ENCODE measurements at places on chromosomes 1 and 21.

DNA sequence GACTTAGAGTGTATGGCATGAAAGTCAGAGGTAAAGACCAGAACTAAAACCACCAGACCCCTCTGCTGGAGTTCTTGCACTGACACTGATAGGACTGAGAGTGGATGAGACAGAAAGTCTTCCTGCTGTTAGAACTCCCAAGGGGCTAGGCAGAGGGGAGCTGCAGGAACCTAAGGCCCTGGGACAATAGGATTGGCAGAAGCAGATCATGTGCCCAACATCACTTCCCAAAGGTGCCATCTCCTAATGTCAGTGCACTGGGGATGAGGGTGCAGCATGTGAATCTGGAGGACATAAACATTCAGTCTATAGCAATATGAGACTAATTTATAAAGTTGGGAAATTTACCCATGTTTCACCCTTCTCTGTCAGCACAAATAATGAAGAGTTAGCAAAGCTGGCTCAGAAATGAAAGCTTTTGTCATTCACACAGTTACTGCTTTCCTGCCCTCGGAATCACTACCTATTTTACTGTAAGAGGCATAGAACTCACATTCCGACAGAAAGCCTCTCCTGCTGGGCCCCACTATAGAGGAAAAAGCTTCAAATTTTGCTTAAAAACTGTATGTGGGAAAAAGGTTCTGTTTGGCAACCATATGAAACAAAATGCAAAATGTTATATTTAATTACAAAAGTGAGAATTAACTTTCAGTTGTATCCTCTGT is 49.9 kb upstream of the SSX2IP start:
- DNase-seq: no peak

DNA sequence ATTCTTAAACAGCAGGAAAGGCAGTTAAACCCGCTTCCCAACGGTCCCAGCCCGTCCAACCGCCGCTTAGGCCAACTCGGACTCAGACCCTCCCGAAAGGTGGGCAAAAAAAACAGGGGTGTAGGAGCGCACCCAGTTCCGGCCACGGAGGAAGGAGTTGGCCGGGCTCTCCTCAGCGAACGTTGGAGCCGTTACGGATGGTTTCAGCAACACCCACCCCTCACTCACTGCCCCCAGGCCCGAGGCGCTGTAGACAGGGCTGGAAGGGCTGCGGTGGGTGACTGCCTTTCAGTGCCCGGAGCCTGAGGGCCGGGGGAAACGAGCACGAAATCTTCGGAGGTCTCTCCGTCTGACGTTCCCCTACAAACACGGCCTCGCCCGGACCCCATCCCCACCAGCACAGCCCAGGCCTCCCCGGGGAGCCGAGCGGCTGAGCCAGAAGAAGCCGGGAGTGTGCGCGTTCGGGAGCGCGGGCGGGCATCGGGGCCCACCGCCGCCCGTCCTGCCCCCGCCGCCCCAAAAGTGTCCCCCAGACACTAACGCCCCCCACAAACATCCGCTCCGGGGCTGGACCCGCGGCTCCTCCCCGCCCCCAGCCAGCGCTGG is 1.3 kb downstream of the KDM5B start:
- no peak for DNase-seq

DNA sequence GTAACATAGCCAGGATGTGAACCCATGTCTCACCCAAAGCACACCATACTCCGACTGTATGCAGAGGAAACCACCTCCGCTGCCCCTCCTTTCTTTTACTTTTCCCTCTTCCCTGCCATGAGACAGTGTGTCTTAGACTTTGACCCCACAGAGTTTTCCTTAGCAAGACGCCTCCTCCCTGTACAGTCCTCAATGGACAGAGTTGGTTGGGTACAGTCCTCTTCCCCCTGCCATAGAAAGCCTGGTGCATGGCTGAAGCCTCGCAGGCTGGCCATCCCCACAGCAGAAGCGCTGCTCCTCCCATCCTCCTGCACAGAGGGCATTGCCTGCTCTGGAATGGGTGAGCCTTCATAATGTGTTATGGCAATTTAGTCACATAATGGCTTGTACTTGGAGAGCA is 127.9 kb downstream of the PLPP3 start:
- no peak for DNase-seq

- DNase-seq: no peak
These were observed 7.3 kb upstream of the SERINC2 start for GRCh38 chr1:31405578-31406245.

DNA sequence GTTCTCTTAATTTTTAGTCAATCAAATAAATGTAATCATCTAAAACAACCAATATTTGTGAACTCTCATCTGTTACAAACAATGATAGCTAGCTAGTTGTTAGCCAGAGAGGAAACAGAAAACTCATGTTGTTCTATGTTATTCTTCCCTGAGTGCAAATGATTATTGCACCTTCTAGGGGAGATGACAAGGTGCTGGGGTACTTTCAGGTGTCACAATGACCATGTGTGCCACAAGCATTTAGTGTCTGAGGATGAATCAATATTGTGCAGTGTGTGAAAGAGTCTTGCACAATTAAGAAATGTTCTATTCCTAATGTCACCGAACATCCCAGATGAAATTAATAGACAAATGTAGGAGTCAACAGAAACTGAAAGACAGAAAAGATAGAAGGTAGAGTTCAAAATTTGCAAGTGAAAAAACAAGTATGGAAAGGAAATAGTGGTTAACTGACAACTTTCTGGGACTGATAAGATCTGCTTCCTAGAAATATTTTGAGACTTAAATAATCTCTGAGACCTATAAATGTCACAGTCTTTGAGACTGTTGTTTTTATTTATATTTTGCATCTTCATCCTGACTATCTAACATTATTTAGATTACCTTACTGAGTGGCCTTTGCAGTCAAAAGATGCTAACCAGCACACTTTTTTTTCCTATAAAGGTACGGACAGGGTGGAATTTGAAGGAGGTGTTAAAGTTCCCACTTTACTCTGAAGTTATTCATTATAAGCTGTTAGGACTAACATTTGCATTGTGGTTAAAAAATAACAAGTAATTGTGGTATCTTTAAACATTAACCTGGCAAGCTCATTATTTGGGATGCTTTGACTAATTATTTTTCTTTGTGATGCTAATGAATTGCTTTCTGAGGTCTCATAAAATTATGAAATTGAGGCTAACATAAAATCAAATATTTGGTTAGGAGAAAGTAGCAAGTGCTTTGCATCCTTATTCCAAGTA is 21.6 kb upstream of the DPYD start:
- DNase-seq: no peak

DNA sequence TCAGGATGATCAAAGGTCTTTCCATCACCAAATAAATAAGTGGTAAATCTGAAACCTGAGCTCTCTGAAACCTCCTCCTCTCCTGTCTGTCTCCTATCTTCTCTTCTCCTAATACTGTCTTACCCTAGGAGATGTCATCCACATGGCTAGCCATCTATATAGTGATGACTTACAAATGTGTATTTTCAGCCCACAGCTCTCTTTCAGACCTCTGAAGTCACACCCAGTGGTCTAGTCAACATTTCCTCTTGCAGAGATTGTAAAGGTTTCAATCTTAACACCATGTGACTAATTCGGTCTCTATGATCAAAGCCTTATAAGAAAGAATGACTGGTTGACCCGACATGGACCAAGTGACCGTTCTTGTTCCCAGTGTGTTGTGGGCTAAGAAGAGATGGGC is 63.1 kb upstream of the DPT start:
- DNase-seq: no peak

DNA sequence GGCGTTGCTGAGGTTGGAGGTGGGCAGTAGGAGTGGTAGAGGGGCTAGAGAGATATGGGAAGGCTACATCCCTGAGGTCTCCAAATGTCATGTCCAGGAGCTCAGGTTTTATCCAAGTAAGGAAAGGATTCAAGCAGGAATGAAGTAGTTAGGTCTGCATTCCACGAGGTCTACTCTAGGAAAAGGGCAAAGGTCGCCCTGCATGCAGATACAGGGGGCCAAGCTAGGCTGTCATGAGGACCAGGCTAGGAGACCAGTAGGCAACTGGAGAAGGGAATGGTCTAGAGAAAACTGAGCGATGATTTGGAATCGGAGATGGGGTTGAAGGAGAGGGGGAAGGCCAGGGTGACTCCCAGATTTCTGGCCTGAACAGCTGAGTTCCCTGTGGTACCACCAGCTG is 48.7 kb downstream of the IRF2BP2 start:
- peak; percentile 19 for DNase-seq

GRCh38 chr21:27024301-27024700 is 57.4 kb upstream of the ADAMTS5 start:
- no peak for DNase-seq

- peak; percentile 81 for DNase-seq
These were observed 75.2 kb upstream of the TSPAN2 start for GRCh38 chr1:115164484-115164883.

DNA sequence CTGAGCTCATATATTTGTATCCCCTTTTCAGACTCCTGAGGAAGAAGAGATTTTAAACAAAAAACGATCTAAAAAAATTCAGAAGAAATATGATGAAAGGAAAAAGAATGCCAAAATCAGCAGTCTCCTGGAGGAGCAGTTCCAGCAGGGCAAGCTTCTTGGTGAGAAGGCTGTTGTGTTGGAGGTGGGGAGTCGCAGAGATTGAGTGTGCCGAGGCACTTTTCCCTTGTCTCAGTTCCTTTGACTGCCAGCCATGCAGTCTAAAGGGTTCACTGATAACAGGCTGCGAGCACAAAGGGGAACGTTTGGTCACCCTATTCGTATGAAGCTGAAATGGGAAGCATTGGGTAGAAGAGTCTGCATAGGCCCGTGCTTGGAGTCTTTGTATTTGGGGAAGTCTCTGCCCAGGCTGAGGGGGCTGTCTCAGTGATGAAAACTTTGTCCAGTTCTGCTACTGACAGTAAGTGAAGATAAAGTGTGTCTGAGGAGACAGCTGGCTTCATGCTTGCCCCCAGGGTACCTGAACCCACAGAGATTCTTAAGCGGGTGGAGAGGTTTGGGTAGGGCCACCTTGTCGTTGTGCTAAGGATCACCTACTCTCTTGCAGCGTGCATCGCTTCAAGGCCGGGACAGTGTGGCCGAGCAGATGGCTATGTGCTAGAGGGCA is 2.8 kb downstream of the RPS8 start:
- DNase-seq: no peak

- DNase-seq: no peak
These were observed 21.0 kb upstream of the PADI6 start for GRCh38 chr1:17350928-17351446.

- peak; percentile 63 for DNase-seq
These were observed 102.7 kb upstream of the CD55 start for GRCh38 chr1:207218512-207219362.

DNA sequence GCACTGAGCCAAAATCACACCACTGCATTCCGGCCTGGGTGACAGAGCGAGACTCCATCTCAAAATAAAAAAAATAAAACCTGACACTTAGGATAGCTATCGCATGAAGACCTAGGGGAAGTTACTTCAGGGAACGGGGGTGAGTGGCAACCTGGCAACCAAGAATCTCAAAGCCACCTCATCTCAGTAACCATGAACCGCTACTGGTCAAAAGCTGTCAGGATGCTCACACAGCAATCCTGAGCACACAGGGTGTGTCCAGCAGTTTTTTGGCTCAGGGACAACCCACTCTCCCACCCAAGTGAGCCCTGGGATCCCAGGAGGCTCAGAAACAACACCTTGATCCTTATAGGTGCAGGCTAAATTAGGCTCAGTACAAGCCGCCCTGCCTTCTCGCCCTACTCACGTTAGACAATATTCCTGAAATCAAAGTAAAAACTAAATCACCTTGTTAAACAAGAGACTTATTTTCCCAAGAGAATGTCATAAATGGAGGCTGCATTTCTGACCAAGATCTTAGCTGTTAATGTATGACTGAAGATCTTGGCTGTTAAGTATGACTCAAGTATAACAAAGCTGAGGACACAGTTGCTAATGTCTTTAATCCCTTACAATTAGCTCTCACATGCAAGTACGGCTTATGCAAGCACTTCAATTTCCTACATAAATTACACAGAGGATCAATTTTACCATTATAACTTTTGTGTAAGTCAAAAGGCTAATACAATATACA is 48.3 kb upstream of the NADK start:
- DNase-seq: no peak

GRCh38 chr1:25106976-25107642 is 125.2 kb downstream of the SYF2 start:
- DNase-seq: no peak

GRCh38 chr21:32949701-32950100 is 76.0 kb upstream of the OLIG2 start:
- DNase-seq: no peak

DNA sequence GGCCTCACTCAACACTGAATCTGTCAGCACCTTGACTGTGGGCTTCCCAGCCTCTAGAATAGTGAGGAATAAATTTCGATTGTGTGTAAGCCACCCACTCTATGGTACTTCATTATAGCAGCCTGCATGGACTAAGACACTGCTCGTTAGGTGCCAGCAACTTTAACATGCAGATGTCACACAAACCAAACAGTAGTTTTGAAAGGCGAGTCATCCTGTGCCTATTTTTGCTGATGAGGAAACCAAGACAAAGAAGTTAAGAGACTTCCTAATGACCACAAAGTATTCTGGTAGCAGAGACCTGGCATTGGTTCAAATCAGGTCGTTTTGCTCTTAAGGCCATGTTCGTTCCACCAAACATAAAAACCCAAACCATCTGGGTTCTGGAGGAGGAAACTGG is 42.9 kb downstream of the BATF3 start:
- no peak for DNase-seq

DNA sequence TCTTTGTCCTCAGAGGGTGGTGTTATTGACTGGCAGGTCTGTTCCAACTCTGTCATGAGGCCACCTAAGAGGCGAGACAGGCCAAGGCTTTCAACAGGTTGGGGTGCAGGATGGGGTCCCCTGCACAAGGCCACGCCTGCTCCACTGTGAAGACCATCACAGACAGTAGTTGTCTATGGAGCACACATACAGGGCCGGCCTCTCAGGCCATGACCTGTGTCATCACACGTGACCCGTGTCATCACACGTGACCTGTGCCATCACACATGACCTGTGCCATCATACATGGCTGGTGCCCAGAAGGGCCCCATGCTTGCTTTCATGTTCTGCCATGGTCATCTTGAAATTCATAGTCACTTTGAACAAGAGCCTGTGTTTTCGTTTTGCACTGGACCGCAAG is 91.9 kb downstream of the ARHGEF10L start:
- DNase-seq: no peak

DNA sequence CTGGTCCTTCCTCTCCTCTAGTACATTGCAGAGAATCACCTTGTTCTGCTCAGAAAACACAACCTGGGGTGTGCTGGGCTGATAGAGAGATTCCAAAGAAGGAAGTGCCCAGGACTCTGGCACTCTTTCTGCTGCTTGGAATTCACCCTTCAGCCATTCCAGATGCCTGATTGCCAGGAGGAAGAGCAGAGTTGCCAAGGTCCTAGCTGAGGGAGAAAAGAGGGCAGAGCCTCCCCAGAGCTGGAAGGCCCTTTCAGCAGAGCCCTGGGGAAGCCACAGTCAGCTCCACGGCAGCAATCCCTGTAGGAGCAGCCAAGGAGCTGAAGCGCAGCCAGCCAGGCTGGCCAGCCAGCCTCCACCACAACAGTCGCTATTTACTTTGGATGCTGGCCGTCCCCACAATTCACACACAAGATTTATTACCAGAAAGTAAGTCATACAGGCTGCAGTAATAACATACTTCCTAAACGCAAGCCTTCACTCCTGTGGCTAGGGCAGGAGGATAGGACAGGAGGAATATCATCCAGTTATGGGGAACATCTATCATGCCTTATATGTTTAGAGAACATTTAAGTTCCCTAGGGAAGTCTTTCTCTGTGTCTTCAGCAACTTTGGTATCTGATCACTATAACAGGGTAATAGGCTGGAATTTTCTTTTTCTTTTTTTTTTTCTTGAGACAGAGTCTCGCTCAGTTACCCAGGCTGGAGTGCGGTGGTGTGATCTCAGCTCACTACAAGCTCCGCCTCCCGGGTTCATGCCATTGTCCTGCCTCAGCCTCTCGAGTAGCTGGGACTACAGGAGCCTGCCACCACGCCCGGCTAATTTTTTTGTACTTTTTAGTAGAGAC is 36.6 kb upstream of the SLC44A3 start:
- DNase-seq: peak; percentile 96

Data from ascending aorta (tissue), 2 donors.